SHP77 (cell line): ENCODE measurements at places on chromosomes 11 and 22.

GRCh38 chr11:11313426-11313825 is 39.6 kb downstream of the CSNK2A3 start:
- DNase-seq: no peak

DNA sequence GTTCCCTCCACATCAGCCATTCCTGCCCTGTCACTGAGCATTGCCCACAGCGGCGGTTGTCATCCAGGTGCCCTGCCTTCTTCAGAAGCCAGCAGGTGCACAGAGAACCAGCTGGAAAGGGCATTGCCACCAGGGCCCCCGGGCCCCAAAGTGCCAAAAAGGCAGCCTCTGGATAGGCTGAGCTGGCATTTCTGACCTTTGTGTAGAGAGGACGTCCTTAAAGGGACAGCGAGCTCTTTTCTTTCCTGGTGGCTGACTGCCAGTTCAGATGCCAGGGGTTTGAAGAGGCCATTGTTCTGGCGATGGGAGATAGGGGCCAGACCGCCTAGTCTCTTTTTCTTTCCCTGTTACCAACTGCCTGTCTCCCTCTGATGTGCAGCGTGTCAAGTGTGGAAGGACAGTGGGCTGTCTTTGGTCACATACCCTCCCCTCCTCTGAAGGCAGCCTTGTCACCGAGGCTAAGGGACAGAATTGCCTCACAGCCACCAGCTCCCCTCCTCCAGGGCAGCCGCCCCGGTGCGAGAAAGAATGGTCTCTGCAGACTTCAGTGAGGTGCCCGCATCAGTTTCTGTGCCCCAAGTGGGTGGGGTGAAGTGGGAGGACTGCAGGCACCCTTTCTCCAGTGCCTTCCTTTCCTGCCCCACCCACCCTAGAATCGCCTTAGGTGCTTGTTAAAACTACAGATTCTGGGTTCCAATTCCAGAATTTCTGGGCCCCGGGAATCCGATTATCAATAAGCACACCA is 109.6 kb downstream of the SCN3B start:
- DNase-seq: no peak

- peak; percentile 64 for DNase-seq
Measured at GRCh38 chr11:94543695-94544645, at the start of gene FUT4. TSS of gene FUT4 (plus strand) at chr11:94543921. CDS start at chr11:94544134, 213 bp downstream.

DNA sequence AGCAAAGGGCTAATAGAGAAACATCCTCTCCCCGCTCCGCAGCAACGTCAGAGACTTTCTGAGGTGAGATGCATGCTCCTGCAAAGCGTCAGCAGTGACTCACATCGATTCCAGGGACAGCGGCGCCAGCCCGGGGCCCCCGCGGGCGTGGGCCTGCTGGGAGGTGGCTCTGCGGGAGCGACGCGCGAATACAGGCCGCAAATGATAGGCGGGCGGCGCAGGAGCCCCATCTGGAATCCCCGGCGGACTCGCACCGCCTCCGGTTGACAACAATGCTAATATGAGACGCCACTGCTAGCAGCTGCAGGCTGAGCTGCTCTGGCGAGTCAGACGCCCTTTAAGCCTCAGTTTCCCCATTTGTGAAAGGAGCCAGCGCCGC is 557 bp downstream of the RANGAP1 start:
- no peak for DNase-seq

DNA sequence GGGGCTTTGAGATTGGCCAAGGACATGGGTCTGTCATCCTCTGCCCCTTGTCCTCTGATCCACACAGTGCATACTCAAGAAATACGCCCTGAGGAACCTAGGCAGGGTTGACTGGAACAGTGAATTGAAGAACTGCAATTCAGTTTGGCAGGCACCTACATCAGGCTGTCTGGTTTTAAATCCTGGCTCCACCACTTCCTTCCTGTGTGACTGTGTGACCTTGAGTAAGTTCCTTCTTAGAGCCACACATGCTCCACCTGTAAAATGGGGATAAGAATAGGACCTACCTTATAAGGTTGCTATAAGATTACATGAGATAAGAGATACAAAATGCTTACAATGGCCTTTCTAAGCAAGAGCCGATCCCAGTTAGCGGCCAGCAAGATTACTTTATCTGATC is 15.8 kb upstream of the TCF20 start:
- DNase-seq: no peak
